ENCODE measurements at places on chromosomes 13 and 19. TPM values are rescaled to one million over a fixed set of nuclear protein-coding genes. Genes with fewer than 3 reads are reported as not detected.

Gene SIGLEC5
- not detected for total RNA-seq

Gene KASH5
- not detected for total RNA-seq

Gene IRS2
- total RNA-seq: 6.0 TPM

Gene ZNF540
- not detected for total RNA-seq

Gene CNMD
- total RNA-seq: not detected

Gene TEX101
- total RNA-seq: not detected

Gene ERICH4
- total RNA-seq: not detected

Gene SLC7A10
- not detected for total RNA-seq

Gene CYP2A6
- not detected for total RNA-seq

Gene ANKRD24
- 0.05 TPM for total RNA-seq

Gene ATP4B
- total RNA-seq: not detected

Gene GJB2
- not detected for total RNA-seq

Gene BCAM
- 116 TPM for total RNA-seq

Gene RASIP1
- 0.53 TPM for total RNA-seq

Gene TRPM4
- total RNA-seq: 6.8 TPM

Gene SHISA2
- 2.6 TPM for total RNA-seq

Gene C1QTNF9
- total RNA-seq: not detected

Gene FFAR2
- not detected for total RNA-seq

Gene ZNF296
- total RNA-seq: not detected

Gene JAK3
- total RNA-seq: 5.4 TPM

Gene TUBA3C
- not detected for total RNA-seq

DNA sequence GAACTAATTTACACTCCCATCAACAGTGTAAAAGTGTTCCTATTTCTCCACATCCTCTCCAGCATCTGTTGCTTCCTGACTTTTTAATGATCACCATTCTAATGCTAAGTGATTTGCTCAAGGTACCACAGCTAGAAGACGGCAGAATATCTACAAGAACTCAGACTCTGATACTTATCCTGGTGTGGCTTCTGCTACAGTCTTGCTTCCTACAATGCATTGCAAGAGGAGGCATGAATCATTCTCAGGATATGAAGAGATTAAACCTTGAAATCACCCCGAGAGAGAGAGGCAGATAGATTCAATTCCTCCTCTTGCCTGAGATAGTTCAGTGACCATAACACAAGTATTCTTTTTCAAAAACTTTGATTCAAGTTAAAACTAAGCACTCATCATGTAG, 306.4 kb downstream of the TBC1D4 start:
- DNase-seq: no peak

GRCh38 chr13:52160053-52160452, 656 bp upstream of the NEK3 start:
- DNase-seq: no peak

- no peak for DNase-seq
Observed at GRCh38 chr19:10399878-10400277, 3.5 kb downstream of the CDC37 start.

DNA sequence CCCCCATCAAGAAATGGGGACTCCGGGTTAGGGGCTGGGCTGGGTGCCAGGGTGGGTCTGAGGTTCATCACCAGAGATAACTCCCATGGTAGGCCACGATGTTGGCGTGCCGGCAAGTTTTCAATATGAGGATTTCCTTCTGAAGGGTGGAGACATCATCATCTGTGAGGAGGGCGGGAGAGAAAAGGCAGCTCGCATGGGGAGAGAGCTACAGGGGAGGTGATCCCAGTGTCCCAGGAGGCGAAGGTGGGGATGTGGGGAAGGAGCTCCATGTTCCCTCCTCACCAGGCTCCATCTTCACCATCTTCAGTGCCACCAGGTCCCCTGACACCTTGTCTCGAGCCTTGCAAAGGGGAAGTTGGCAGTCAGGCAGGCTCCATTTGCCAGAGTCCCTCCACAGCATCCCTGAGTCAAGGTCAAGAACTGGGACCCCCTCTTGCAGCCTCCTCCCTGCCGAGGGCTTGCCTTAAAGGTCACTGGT, 430 bp downstream of the MAP4K1 start:
- no peak for DNase-seq

DNA sequence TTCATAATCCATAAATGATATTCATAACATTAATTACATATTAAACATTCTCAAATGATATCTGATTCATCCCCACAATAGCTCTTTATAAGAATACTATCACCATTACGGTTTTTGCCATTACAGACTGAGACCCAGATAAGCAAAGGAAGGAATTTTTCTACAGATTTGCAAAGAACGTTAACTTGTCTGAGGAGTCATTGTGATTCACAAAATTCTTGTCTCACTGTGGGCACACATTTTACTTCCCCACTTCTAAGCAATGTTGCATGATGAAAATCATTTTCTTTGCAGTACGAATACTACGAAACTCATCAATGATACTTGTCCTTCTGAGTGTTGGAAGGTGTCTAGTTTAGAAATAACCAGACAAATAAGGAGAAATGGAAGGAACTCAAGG, 70.1 kb downstream of the NALCN start:
- no peak for DNase-seq

GRCh38 chr13:110838116-110838515, 76.8 kb downstream of the ANKRD10 start:
- no peak for DNase-seq

GRCh38 chr19:35445826-35446593, 2.0 kb upstream of the FFAR2 start:
- DNase-seq: no peak

GRCh38 chr19:40721936-40722661, 5.2 kb downstream of the ITPKC start:
- DNase-seq: no peak

- DNase-seq: peak; percentile 25
Observed at GRCh38 chr13:31797154-31797775, 57.9 kb downstream of the RXFP2 start.

GRCh38 chr13:31399690-31400089, 199.9 kb downstream of the B3GLCT start:
- DNase-seq: no peak

- DNase-seq: no peak
Observed at GRCh38 chr19:29268721-29269393, 55.9 kb upstream of the UQCRFS1 start.

- DNase-seq: no peak
Observed at GRCh38 chr13:73740666-73741065, 393.5 kb downstream of the KLF12 start.

- DNase-seq: no peak
Observed at GRCh38 chr13:70339738-70340137, 231.5 kb upstream of the KLHL1 start.

GRCh38 chr13:51605698-51606097, 21.4 kb downstream of the WDFY2 start:
- DNase-seq: no peak

- no peak for DNase-seq
Observed at GRCh38 chr19:55034751-55035150, 3.3 kb downstream of the GP6 start.

DNA sequence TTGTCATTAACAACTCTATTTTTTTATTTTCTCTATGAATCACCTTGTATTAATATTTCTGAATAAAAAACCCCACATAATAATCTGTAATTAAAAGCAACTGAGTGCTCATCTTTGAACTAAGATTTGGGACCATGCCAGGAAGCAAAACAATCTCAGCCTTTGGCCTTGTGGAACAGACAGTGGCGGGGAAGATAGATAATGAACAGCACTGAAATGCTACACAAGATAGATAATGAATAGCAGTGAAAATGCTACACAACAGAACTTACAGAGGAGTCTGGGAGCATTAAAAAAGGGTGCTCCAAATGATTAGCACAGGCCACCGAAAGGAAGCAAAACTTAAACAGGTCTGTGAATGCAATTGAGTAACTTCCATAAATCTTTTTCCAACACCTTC, 134.9 kb downstream of the GPC5 start:
- no peak for DNase-seq

DNA sequence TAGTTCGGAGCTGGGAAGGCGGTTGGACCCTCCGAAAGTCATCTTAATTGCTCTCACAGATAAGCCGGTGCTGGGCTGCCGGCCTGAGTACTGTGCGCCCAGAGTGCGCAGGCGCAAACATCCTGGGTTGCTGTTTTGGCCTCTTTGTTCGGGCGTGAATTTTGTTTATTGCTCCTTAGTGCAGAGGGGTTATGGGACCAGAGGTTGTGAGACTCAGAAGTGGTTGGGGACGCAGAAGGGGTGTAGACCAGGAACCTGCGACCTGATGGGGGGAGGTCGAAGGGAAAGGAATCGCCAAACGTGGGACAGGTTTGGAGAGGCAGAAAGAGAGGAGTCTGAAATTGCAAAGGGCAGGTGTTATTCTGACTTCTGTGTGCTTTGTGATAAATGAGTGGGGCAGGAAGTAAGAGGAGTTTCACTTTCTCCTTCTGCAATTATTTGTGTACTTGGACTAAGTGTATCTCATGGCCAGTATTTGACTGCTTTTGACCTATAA, 607 bp upstream of the ZNF566 start:
- peak; percentile 76 for DNase-seq

- no peak for DNase-seq
Observed at GRCh38 chr13:42129033-42129432, 80.6 kb downstream of the DGKH start.

- no peak for DNase-seq
Observed at GRCh38 chr19:10557603-10558197, 8.1 kb downstream of the KRI1 start.

DNA sequence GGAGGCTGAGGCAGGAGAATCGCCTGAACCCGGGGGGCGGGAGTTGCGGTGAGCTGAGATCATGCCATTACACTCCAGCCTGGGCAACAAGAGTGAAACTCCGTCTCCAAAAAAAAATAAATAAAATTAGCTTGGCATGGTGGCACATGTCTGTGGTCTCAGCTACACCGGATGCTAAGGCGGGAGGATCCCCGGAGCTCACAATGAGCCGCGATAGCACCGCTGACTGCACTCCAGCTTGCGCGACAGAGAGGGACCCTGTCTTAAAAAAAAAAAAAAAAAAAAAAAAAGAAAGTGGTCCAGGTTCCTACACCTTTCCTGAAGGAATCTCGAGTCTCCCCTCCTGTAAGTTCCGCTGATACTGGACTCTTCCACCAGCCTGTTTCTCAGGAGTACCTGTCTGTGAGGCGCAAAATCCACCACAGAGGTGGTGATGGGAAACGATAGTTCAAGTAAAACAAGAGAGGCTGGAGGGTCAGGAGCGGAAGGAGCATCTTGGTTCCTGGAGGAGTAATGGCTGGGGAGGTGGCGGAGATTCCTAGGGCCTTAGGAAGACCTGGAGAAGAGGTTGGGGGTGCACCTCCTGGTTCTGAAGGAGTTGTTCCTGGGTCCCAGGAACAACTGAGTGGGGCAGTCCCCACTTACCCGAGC, 471 bp downstream of the FUT1 start:
- DNase-seq: no peak

DNA sequence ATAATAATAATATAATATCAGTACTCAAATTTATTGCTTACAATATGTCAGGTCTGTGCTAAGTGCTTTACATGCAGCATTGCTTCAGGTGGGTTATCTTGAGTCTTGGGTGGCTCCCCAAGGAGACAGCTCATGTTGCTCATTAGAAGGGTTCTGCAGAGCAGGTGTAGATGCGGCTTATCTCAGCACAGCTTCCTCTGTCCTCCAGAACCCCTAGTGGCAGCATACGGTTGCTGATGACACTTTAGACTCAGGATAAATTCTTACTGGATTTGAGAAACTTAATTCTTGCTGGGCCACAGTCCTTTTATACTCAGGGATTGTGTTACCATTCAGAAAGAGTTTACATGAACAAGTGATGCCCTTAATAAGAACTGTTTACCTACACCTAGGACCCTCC, 8.9 kb downstream of the COG3 start:
- DNase-seq: no peak

DNA sequence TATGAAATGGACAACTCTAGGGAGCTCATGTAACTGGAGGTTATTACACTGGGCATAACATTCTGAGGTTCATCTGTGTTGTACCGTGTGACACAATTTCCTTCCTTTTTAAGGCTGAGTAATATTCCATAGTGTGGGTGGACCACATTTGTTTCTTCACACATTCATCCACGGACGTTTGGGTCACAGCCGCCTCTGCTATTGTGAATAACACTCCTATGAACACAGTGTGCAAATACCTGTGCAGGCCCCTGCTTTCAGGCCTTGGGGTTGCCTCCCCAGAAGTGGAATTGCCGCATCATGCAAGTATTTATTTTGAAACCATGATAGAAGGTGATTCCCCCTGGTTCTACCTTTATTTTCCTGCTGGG, 63.4 kb upstream of the MCF2L start:
- DNase-seq: no peak

- DNase-seq: no peak
Observed at GRCh38 chr13:95354680-95355487, 53.6 kb upstream of the ABCC4 start.

- DNase-seq: no peak
Observed at GRCh38 chr19:50328224-50328872, 829 bp downstream of the KCNC3 start.

GRCh38 chr19:35142606-35143230, 337 bp upstream of the FXYD7 start:
- no peak for DNase-seq

- no peak for DNase-seq
Observed at GRCh38 chr13:113875429-113875815, 11.5 kb upstream of the GAS6 start.

GRCh38 chr13:94880463-94880862, 168.1 kb upstream of the SOX21 start:
- DNase-seq: no peak

- no peak for DNase-seq
Observed at GRCh38 chr13:45215392-45216077, 14.7 kb upstream of the KCTD4 start.
